ENCODE measurements at places on chromosomes 5 and 9. TPM values are rescaled to one million over a fixed set of nuclear protein-coding genes. Genes with fewer than 3 reads are reported as not detected.

GRCh38 chr5:132788990-132789886, 12.2 kb upstream of the SEPTIN8 start:
- peaks cover 23% of the 10 kb centered on the region for H3K27me3 ChIP-seq
- H3K27ac ChIP-seq, result no peak overlapping the region
- DNase-seq, result no peak
- peaks cover 2% of the 10 kb centered on the region for H3K4me1 ChIP-seq
- no peak overlapping the region for H3K4me3 ChIP-seq

- H3K27ac ChIP-seq, result no peak overlapping the region
- H3K4me3 ChIP-seq, result no peak overlapping the region
- H3K4me1 ChIP-seq, result no peaks in the 10 kb centered on the region
- H3K36me3 ChIP-seq, result no peaks in the 10 kb centered on the region
Observed at GRCh38 chr5:74426506-74426905, 214.0 kb downstream of the ENC1 start.

GRCh38 chr9:21984101-21984500, 10.1 kb downstream of the CDKN2A start:
- peaks cover 94% of the 10 kb centered on the region for H3K27me3 ChIP-seq
- H3K4me1 ChIP-seq, result peaks cover 2% of the 10 kb centered on the region
- H3K36me3 ChIP-seq, result peaks cover under 1% of the 10 kb centered on the region
- H3K27ac ChIP-seq, result no peak overlapping the region
- no peak for DNase-seq
- H3K4me3 ChIP-seq, result no peak overlapping the region

GRCh38 chr9:72924154-72924790, 28.6 kb downstream of the ALDH1A1 start:
- H3K36me3 ChIP-seq, result no peaks in the 10 kb centered on the region
- H3K27me3 ChIP-seq, result no peaks in the 10 kb centered on the region
- no peak for DNase-seq
- H3K4me3 ChIP-seq, result no peak overlapping the region
- no peaks in the 10 kb centered on the region for H3K4me1 ChIP-seq

The TAF1L gene
- total RNA-seq, result 0.04 TPM

- DNase-seq, result no peak
- H3K4me1 ChIP-seq, result peaks cover 36% of the 10 kb centered on the region
- H3K27me3 ChIP-seq, result no peaks in the 10 kb centered on the region
Observed at GRCh38 chr5:16580382-16580781, 36.4 kb downstream of the RETREG1 start.

DNA sequence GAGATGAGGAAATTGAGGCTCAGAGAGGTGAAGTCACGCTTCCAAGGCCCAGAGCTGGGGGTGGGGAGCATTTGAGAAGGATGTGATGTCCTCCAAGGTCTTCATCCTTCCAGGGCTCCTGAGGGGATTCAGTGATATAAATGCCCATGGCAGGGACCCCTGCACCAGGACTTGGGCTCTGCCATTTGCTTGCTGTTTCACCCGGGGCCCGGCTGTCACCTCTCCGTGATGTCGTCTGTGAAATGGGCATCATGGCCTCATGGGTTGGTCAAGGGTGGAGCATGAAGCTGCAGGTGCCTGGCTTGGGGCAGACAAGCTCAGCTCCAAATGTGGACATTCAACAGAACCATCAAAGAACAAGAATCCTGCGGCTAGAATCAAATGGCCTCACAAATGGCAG, 253.1 kb downstream of the PBX3 start:
- H3K4me1 ChIP-seq, result no peaks in the 10 kb centered on the region
- H3K4me3 ChIP-seq, result no peak overlapping the region
- H3K27me3 ChIP-seq, result no peaks in the 10 kb centered on the region
- no peak overlapping the region for H3K27ac ChIP-seq

DNA sequence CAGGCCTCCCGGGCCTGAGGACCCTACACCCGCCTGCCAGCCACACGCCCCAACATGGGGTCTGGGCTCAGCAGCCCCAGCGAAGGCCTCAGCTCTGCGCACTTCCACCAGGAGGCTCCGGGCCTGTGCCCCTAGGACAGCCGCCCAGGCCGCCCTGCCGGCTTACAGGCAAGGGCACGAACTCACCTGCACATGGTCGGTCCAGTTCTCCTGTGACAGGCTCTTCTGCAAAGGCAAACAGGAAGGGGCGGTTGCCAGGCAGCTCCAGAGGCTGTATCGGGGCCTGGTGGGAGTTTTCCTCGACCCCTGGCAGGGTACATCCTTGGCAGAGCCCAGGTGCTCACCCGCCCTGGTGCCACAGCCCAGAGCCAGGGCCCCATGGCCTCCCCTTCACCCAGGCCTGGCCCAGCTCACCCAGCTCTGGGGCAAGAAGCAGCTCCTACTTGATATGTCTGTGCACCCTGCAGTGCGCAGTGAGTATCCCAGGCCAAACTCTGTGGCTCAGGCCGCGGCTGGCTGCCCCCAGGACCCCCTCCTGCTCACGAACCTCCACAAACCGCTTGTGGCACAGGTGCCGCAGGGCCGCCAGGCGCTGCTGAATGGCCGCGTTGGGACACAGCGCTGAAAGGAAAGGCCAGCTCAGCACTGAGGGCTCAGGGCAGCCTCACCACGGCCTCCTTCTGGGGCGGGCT, 52.2 kb upstream of the NRARP start:
- no peak overlapping the region for H3K27ac ChIP-seq
- DNase-seq, result no peak
- no peak overlapping the region for H3K4me3 ChIP-seq
- no peaks in the 10 kb centered on the region for H3K27me3 ChIP-seq
- peaks cover 4% of the 10 kb centered on the region for H3K36me3 ChIP-seq

The GRM6 gene
- not detected for total RNA-seq

The JADE2 gene
- total RNA-seq, result 80.3 TPM

The IRX1 gene
- total RNA-seq, result not detected

The NUDCD2 gene
- 44.7 TPM for total RNA-seq

The TMC1 gene
- total RNA-seq, result not detected

The PCDHAC1 gene
- total RNA-seq, result not detected
